Cerebellar nuclear complex (tissue), 1 donor: ENCODE measurements at places on chromosomes 1 and 21.

DNA sequence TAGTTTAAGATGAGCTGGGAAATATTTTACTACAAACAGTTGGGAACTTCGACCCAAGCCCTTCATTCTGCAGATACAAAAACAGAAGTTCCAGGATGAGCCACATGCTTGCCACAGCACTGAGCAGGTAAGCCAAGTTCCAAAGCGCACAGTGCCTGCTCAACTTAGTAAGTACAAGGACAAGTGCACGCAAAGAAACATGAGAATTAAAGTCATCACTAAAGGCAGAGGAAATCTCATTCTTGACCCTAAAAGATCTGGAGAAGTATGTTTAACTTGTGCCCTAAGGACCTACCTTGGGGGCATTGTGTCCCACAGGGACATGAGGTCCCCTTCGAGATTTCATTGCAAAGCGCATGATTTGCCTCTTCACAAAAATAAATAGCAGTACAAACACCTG, 1.2 kb upstream of the UBAP2L start:
- no peak for DNase-seq

DNA sequence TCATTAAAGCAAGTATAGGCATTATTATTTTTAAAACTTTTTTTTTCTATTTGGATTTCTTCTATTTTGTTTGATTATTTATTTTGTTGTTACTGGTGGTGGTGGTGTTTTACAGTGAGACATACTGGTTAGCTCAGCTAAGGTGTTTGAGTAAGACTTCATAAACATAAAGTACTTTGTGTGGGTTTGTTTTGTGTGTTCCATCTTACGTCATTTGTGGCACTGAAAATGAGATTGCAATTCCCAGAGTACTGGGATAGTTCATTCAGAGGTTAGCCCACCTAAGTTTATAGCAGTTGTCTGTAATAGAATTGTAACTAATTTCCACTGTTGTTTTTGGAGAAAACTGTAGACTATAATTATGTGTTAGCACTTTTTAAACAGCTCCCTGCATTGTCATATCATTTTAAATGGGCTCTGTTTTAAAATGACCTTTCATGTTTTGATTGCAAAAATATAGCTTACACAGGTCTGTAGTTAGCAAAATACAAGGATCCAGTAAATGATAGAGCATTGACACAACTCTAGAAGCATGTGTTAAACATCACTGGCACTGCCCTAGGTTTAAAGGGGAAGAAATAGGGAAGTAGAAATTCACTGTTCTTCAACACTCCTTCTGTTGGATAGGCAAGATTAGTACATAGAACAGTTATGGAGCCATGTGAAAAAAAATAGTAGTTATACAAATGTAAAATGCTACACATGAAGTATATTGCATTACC, 171.7 kb downstream of the NFIA start:
- no peak for DNase-seq

DNA sequence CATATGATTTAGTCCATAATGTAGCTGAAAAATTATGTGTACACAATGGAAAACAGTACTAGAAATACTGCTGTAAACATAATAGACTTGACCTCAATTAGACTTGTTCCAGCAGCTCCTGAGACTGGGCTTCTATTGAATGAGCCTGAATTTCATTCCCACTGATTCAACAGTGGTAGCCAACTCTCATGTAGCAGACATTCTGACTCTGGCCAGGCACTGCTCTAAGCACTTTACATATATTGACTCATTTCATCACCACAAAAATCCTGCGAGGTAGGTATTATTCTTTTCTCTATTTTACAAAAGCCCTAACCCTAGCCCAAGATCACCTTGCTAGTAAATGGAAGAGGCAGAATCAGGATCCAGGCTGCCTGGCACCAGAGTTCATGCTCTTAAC, 12.8 kb upstream of the CTSS start:
- no peak for DNase-seq

DNA sequence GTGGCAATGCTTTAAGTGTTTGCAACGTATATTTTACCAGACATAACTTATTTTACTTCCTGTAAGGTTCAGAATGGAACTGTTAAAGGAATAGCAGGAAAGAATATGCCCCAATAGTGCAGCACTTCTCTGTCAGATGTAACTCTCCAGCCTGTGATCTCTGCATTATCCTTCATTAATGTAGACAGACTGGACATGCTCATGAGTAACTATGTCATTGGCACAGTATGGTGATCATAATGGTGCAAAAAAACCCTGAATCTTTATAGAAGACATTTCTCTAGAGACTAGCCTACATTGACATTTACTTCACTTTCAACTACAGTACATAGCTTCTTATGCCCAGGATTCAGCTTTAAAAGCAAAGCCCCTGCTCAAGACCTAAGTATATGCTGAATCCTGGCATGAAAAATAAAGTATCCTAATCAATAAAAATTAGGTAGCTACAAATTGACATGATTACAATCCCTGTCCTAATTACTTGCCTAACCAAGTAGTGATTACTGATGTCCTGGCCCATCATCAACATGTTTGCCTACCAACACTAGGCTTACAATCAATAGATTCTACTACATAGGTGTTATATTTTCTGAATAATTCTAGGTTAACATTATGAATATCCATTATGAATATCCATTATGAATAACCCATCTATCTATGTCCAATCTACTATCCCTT, 13.9 kb downstream of the COX20 start:
- DNase-seq: no peak

- no peak for DNase-seq
Measured at GRCh38 chr1:43004587-43005459, 46.2 kb upstream of the SLC2A1 start.

GRCh38 chr1:25168193-25169071, 63.9 kb downstream of the SYF2 start:
- no peak for DNase-seq

GRCh38 chr1:164519426-164519825, 39.6 kb upstream of the PBX1 start:
- no peak for DNase-seq

DNA sequence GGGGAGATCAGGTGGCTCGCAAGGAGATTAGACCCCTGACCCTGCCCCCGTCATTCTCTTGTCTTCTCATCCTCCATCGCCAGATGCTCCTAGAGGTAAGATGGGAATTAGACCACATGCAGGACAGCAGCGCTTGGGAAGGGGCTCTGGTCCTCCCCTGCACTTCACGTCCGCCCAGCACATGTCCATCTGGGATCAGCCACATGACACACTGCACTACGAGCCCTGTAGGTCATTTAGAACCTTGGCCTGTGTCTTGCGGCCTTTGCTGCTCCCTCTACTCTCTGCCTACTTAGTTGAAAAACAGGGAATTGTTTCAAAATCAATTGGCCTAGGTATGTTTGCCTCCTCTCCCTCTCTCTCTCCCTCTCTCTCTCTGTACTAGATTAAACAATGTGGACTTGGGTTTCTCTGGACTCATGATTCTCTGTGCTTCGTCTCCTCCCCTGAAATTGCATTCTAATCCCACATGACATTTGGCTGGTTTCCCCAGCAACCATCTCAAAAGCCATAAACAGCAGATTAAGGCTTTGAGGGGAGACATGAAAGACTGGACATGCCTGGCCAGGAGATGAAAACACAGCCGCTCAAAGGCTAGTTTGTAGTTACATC, 3.8 kb upstream of the NCMAP start:
- DNase-seq: no peak

GRCh38 chr1:227417756-227418480, 99.6 kb upstream of the CDC42BPA start:
- no peak for DNase-seq

DNA sequence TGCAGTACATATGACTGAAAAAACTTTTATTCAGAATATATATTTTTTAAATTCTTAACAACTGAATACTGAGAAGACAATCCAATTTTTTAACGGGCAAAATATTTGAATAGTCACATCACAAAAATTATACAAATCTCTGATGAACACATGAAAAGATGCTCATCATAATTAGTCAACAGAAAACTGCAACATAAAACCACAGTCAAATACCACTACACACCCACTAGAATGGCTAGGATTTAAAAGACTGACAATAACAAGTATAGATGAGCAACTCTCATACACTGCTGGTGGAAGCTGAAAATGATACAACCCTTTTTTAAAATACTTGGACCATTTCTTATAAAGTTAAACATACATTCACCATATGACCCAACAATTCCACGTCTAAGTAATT, 87.7 kb upstream of the TNFSF4 start:
- DNase-seq: no peak

DNA sequence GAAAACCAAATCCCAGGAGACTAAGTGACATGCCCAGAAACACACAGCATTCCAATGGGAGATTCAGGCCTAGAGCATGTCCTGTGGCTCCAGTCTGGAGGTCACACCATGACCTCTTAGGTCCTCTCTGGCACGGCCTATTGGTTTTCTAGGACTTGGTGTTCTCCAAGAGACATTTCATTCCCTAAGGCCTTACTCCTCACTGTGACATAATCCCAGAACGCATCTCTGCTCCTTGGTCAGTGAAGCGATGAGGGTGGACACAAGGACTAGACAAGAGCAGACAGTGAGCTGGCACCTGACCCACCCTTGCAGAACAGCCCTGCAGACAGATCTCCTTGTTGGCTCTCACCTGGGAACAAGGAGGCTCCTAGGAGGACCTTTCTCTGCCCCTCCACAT, 860 bp downstream of the IVL start:
- no peak for DNase-seq

DNA sequence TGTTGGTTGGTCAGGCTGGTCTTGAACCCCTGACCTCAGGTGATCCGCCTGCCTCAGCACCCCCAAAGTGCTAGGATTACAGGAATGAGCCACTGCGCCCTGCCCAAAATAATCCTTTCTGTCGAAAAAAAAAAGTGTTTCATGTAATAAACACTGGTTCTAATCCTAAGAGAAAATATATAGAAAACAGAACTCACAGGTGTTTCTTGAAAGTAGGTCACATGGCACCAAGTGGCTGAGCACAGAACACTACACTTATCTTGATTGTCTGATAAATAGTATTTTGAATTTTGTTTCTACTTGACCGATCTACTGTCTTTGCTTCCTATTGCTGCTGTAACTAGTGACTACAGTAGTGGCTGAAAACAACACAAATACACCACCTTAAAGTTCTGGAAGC, 87.6 kb upstream of the SOD1 start:
- DNase-seq: no peak

GRCh38 chr1:117834416-117834815, 95.0 kb downstream of the GDAP2 start:
- no peak for DNase-seq

DNA sequence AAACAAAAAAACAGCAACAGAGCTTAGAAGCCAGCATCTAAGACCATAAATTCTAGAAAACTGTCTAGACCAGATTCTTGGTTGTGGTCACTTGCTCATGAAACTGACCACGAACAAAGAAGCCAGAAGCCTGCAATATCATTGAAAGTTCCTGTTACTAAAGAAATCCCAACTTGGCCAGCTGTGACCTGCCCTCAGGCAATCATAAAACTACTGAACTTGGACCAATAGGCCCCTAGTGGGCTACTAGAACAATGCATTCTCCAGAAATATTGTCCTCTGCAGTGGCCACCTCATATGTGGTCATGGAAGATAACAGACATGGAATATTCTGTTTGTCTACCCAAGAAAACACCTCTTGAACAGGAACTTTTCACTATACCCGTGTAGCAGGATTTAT, 87.7 kb downstream of the SPATA17 start:
- DNase-seq: no peak

- DNase-seq: no peak
Measured at GRCh38 chr21:14114251-14114650, 96.5 kb downstream of the LIPI start.

GRCh38 chr1:204029016-204029415, 43.9 kb upstream of the SOX13 start:
- no peak for DNase-seq

DNA sequence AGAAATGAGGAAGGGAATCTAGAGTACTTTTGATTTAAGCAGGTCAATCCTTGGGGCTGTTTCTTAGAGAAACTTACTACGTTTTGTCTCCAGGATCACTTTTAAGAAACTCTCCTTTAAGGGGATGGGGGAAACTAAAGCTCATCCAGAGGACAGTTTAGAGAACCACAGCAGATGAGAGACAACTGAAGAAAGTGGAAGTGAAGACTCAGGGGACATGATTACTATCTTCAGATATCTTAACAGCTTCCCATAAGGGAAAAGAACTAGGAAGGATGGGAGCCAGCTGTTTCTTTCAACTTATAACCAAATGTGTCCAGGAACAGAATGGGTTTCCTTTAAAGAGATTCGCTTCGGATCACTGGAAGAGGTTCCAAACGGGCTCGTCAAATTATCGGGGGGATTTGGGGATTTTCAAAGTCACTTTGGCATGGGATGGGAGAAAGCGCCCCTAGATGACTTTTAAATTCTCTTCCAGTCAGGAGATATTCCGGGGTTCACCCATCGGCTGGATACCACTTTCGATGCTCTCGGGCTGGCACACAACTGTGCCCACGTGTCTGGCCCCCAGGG, 1.2 kb downstream of the SCMH1 start:
- DNase-seq: no peak

DNA sequence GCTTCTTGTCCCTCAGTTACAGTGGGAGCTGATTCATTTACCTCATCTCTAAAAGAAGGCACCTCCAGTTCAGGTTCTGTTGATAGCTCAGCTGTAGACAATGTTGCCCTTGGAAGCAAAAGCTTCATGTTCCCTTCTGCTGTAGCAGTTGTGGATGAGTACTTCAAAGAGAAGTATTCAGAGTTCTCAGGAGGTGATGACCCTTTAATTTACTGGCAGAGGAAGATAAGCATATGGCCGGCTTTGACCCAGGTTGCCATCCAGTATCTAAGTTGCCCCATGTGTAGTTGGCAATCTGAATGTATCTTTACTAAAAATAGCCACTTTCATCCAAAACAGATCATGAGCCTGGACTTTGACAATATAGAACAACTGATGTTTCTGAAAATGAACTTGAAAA, 4.5 kb downstream of the ZBED6 start:
- no peak for DNase-seq

GRCh38 chr1:221712198-221712684, 29.6 kb downstream of the DUSP10 start:
- DNase-seq: no peak

- no peak for DNase-seq
Measured at GRCh38 chr1:168065506-168065905, 71.2 kb downstream of the GPR161 start.

DNA sequence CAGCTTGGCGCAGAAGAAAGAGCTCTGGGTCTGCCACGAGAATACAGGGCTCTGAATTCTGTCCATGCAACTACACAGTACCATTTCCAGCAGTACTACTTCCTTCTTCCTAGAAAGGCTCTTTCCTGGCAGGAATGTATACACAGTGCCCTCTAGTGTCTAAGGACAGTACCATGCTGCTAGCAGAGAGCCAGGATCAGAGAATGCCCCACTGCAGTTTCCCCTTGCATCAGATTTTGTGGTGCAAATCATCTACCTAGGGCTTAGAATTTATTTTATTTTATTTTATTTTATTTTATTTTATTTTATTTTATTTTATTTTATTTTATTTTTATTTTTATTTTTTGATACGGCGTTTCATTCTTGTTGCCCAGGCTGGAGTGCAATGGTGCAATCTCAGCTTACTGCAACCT, 50.8 kb downstream of the PAX7 start:
- no peak for DNase-seq

DNA sequence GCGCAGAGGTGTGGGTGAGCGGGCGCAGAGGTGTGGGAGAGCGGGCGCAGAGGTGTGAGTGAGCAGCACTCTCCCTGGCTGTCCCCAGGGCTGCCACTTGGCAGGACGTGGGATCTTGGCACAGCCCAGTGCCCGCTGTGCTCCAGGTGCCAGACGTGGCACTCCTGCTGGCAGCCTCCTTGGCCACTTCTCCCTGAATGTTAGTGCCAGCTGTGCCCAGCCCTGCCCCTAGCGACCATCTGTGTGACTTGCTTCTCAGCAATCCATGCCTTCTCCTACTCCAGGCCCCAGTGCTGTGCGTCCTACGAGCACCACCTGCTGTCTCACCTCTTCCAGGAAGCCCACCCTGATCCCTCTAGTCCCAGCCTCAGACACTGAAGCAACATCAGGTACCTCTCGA, 30.5 kb downstream of the KRTAP10-1 start:
- DNase-seq: no peak
